ENCODE measurements at places on chromosomes 12 and 14.

DNA sequence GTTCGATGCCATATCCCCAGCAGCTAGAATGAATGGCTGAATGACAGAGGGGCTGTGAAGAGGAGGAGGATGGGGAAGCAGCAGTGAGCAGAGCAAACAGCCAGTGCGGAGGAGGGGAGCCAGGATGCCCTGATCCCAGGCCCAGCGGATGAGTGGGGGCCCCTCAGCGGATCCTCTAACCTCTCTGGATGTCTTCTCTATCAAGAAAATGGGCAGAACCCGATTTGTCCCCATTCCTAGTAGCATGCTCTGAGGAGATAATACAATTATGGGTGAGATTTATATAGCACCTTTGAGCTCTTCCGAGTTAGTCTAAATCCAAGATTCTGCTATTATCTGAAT lies 30.0 kb upstream of the RPLP0 start:
- DNase-seq = no peak

DNA sequence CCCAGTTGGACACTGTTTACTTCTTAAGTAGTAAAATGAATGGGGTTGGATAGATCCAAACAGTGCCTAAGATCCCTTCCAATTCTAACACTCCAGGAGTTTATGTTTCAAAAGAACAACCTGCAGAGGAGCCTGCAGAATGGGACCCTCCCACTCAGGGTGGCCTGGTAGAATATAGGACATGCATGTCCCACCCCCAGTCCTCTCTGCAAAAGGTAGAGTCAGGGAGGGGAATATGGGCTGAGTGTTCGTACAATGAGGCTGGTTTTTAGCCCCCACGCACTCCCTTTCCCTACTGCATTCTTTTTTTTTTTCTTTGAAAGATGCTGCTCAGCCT lies 11.8 kb upstream of the NYNRIN start:
- no peak for DNase-seq

- DNase-seq = no peak
Observed at GRCh38 chr14:84006643-84007155, 1523.2 kb upstream of the FLRT2 start.

GRCh38 chr12:51023625-51024382 lies 2.4 kb downstream of the SLC11A2 start:
- DNase-seq = no peak

GRCh38 chr14:96584907-96585671 lies 82.9 kb downstream of the PAPOLA start:
- no peak for DNase-seq

DNA sequence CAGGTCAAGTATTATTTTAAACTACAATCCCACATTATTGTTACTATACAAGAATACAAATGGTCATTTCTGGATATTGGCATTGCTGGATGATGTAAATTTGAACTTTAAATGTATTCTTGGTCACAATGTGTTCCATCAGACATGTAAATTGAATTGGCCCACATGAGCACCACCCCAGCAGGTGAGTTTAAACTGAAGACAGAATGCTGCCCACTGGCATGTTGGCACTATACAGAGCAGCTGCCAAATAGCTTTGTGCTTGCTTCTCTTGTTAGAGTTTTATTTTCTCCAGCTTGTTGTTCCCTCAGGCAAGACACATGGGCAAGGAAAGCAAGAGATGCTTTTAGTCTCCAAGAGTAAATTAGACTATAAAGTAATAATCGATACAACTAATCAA lies 98.6 kb downstream of the C12orf50 start:
- no peak for DNase-seq

DNA sequence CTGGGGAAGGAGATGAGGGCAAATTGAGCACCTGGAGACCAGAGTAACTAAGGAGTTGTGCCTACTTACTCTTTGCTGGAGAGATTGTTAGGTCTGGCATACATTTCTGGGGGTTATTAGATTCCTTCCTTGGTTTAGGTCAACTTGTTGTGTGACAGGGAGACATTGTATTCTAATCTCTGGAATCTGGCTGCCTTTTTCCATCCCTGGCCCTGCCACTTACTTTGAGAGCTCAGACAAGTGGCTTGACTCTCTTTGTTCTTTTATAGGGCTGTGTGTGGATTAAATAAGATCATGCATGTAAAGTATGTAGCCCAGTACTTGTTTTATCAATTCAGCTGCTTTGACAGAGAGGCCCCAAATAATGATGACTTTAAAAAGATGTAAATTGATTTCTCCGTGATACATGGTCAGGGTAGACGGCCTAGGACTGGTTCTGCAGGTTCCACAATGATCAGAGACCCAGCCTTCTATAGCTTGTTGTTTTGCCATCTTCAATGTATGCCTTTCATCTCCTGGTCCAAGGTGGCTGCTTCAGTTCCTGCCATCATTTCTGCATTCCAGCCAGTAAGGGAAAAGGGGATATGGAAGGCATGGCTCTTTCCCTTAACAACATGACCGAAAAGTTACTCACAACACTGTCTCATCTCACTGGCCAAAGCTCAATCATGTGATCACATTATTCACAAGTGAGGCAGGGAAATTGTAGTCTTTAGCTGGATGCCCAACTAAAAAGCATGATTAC lies 72.6 kb downstream of the CHST11 start:
- DNase-seq = no peak

DNA sequence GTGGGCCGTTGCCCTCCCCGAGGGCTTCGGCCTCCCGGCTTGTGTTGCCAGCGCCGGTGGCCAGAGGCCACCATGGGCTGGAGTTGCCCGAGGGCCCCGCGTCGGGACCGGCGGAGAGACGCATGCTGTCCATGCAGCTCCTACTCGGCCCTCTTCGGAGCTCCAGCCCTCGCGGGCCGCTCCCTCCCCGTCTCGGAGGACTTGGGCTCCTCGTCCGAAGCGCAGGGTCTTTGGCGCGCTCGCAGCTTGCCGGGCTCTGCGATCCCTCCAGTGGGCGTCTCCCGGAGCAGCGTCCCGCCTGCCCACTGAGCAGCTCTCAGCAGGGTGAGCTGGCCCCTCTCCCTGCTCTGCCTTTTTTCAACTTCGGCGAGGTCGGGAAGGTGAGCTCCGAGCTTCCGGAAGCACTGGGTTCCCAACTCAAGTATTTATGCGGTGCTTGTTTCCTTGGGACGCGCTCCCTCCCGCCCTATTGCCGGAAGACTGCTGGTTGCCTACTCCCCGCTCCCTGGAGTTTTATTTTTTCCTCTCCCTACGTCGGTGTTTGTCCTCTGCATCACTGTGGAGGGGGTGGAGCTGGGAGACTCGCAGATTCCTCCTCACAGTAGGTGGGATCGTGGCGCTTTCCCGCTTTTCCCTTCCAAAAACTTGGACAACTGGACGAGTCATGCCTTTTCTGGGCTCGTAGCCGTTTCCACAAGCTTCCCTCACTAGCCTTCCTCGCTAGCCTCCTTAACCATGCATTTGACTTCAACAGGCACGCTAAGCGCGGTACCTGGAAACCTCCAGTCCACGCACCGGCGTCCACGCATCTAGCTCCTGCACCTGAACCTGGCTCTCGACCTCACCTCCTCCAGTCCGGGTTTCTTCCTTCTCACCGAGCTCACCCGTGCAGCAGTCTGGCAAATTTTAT lies at the start of gene AVPR1A:
Gene AVPR1A, minus strand, starts transcription at position 489 of the 910 bp plus-strand sequence. Its CDS starts 365 bp downstream, at position 124.
- no peak for DNase-seq

DNA sequence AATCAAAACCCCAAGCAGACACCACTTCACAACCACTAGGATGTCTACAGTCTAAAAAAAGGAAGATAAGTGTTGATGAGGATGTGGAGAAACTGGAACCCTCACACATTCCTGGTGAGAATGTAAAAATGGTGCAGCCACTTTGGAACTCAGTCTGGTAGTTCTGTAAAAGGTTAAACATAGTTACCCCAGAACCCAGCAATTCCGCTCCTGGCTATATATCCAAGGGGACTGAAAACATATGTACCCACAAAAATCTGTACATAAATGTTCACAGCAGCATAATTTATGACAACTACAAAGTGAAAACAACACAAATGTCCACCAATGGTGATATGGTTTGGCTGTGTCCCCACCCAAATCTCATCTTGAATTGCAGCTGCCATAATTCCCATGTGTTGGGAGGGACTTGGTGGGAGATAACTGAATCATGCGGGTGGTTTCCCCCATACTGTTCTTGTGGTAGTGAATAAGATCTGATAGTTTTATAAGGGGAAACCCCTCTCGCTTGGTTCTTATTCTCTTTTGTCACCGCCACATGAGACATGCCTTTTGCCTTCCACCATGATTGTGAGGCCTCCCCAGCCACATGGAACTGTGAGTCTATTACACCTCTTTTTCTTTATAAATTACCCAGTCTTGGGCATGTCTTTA lies 46.8 kb downstream of the PRKAB1 start:
- DNase-seq = no peak

- no peak for DNase-seq
Observed at GRCh38 chr14:105444859-105445258, 25.2 kb downstream of the MTA1 start.

DNA sequence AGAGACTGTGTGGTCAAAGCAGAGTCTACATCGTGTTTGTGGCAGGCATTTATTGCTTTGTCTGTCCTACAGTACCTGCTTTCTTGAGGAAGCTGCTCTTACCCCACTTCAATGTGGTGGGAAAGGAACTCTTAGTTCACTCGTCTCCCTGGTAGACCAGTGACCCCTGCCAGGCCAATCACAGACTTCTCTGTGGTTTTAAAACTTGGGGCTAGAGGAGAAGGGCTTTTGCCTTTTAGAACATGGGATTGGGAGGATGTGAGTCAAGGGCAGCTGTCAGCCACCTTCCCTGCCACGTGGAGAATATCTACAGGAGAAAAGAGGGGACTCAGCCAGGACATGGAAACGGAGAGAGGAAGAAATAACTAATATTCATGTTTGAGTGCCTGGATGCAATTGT lies 36.8 kb upstream of the TMED10 start:
- no peak for DNase-seq

- DNase-seq = no peak
Observed at GRCh38 chr12:80716696-80717469, at the start of gene MYF5. Gene MYF5 (plus strand): TSS chr12:80716912. CDS start chr12:80717064, 152 bp downstream.

DNA sequence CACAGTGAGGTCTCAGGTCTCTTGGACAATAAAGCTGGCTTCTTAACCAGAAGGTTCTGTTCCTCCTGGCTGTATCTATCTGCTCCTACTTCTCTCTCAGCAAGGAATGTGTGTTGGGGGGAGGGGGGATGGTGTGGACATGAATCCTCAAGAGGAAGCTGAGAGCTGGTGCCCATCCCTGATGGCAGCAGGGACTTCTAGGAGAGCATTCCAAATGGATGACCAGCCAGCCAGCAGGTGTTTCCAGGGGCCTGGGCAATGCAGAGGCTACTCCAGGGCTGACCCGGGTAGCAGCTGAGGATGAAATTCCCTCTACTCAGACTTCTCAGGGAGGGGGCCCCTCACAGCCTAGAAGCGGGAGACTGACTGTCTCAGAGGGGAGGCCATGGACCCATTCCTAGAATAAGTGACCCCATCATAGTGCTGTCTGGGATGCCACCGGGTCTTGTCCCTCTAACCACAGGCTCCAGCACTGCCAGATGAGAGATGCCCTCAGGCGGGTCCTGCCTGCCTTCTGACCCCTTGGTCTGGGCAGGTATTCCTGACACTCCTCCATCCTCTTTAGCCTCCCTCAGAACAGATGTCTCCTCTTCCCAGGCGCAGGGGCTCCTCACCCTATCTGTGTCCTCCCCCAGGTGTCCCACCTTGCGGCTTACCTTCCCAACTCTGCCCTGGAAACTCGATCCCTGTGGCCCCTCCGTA lies 1.2 kb downstream of the RAB15 start:
- no peak for DNase-seq

DNA sequence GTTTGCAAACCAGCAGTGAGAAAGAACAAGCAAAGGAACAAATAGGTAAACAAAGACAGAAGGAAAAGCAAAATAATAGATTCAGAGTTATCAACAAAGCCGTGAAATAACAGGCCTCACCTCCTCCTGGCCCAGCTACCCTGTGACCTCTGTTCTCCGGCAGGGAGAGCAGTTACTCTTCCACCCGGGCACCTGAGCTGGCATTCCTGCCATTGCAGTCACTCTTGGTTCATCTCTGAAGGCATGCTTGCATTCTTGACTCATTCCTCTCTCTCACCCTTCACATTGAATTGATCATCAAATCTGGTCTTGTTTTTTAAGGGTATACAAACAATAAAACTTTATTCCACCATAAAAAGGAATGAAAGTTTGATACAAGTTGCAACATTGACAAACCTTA lies 95.1 kb downstream of the TTC8 start:
- no peak for DNase-seq

DNA sequence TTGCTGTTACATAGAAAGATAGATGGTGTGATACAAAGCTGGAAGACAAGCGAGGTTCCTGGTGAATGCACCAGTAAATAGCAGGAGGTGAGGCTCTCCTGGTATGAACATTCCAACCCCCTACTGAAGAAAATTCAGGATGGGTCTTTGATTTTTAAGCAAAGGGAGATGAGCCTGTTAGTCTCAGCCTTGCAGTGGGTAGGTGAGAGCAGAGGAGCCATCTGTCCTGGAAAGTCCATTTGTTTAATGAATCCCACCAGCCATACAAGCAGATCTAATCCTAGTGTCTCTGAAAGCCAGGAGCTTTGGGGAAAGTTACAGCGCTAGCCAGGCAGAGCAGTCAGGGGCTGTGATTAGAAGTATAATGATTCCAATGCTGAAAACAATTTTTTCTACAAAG lies 234.8 kb upstream of the FOXN3 start:
- DNase-seq = no peak

DNA sequence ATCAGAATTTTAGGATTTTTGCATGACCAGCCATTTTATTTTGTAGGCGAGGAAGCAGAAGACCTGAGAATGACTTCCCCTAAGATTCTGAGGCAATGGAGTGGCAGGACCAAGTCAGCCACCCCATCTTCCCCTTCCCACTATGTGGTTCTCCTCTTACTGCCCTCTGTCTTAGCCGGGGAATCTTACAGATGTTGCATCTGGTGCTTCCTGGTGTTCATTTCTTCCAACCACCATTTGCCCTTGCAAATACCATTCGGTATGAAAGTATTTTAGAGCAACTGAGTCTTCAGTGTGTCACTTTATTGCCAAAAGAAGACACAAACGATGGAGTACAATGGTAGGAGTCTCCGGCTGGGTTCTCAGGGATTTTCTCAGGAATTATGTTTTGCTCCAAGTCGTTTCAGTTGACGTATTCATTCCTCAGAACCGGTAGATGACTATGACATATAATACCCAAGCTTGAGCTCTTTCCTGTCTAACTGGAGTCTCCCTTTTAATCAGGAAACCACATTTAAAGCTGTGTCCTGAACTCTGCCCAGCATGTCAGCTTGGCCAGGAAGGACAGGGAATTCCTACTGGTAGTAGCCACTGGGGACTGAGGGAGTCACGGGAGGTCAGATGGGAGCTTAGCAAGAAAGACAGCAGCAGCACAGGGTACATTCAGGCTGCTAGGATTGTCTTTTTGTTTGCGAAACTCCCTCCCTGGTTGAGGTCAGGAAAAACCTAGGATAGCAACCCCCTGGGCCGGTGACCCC lies 87.0 kb downstream of the SAMD4A start:
- DNase-seq = peak; percentile 58
